ENCODE measurements at places on chromosomes 7 and 10. TPM values are rescaled to one million over a fixed set of nuclear protein-coding genes. Genes with fewer than 3 reads are reported as not detected.
A peak's percentile ranks its signal among the peaks of the same experiment; 100 is the strongest.

Gene BUD23
- polyA plus RNA-seq = 96.6 TPM

Gene PARD3
- 81.9 TPM for polyA plus RNA-seq

Gene STRIP2
- 5.7 TPM for polyA plus RNA-seq

- DNase-seq = no peak
Observed at GRCh38 chr7:28641752-28642545, 229.6 kb downstream of the CREB5 start.

DNA sequence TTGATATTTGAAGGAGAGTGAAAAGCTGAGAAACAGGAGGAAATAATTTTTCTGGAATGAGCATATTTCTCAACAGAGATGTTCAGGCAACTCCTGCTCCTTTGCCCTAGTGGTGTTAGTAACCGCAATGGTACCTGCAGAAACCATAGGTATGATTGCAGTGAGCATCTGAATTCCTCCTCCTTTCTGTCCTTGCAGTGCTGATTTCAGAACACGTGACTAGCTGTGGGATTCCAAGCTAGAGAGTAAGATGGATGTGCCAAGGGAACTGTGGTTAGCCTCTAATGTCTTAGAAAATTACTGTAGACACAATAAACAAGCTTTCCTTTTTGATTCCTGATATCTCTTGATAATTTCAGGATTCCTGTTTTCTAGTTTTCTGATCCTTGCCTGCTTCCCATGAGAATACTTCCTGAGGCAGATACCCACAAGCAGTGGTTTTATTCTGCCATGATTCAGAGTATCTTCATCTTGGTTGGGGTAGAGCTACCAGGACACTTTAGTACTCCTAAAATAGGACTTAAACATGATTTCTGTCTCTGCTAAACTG is 27.5 kb downstream of the LRGUK start:
- DNase-seq = no peak

GRCh38 chr7:148187471-148187870 is 403.1 kb upstream of the C7orf33 start:
- DNase-seq = no peak

DNA sequence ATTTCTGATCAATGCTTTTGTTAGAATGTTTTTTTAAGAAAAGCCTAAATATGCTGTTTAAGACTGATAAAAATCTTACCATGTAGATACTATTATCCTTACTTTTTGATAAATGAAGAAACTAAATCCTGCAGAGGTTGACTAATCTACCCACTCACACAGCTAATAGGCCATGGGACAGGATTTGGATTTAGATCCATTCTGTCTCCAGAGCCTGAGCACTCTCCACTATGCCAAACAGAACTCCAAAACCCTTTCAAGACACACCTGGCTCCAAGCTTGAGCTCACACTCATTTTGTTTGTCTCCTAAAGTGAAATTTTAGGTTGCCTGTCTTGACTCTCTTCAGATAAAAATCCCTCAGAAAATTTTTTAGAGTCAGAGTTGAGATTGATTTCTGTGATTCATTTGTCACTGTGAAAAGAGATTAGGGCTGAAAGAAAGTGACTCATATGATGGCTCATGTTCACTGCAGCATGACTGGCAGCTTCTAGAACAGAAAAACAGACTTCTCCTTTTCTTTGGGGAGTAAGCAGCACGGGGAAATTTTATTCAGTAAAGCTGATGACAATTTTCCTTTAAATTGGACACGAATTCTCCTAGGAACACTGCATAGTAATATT is 132.3 kb upstream of the POT1 start:
- no peak for DNase-seq

- DNase-seq = no peak
Observed at GRCh38 chr7:98429799-98430198, 28.9 kb upstream of the BAIAP2L1 start.

GRCh38 chr7:80147543-80148391 is 13.1 kb downstream of the GNAI1 start:
- peak; percentile 40 for DNase-seq

DNA sequence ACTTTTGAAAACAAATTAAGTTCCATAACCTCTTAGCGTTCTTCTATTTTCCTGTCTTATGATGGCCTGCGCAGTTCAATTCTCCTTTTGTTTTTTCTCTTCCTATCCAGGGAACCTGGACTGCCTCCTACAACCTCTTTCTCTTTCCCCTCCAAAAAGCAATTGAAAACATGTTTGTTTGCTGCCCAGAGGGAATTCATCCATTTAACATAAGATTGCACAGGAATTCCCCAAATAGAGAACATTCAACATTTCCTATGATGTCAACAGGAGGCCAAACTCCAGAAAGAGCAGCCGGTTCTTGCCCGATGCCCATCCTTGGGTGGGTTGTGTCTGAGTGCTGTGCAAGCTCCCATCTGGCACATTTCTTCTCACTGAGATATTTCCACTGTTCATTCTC is 94.2 kb upstream of the NRP1 start:
- DNase-seq = no peak

DNA sequence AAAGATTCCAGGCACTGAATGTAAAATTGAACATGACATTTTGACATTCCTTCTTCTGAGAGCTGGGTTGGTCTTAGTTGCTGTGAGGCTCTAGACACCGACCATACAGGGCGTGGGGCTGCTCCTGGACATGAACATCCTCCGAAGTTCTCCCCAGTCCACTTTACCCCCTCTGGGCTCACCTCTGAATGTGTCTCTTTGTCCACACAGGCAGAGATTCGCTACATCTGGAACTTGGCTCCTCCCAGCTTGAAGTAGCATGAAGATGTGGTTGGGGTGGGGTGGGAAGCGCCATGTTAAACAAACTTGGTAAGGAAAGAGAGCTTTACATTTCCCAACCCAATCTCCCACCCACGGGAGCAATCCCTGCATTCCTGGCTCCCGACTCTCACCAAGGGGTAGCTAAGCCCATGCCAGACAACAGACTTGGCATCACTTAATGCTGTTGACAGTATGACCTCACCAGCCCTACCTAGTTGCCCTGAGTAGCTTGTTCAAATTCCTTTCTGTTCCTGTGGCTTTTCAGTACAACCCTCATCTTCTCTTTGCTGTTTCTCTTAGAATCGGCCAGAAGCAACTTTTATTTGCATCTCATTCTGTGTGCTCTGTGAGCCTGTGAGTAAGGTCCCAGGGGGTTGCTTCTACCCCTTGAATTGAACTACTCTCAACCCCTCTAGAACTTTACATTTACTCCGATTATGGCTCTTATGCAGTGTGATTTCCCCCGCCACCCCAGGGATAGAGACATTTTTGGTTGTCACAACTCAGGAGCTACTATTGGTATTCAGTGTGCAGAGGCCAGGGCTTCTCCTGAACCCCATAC is 211.4 kb downstream of the SEC23IP start:
- no peak for DNase-seq

DNA sequence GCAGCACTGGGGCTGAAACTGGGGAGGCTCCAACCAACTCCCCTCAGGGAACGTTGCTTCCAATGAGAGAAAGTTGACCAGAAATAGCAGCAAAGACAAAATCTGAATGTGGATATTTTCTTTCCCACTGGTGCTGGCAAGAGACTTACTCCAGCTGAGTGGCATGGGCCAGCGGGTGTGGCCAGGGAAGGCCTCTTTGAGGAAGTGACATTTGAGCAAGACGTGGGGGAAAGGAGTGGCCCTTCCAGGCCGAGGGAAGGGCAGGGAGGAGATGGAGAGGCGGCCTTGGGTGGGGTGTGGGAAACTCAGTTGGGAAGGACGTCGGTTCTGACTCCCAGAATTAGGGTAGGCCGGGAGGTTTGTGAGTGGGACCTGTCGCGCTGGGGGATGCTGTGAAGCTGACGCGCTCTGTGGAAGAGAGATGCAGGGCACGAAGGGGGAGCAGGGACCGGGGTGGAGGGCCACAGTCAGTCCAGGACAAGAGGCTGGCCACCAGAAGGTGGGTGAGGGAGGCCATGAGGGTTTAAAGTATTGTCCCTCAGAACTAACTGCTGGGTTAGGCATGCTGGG is 96.7 kb upstream of the IKZF1 start:
- DNase-seq = no peak

- DNase-seq = no peak
Observed at GRCh38 chr7:149608168-149608567, 110.6 kb upstream of the ZNF746 start.

DNA sequence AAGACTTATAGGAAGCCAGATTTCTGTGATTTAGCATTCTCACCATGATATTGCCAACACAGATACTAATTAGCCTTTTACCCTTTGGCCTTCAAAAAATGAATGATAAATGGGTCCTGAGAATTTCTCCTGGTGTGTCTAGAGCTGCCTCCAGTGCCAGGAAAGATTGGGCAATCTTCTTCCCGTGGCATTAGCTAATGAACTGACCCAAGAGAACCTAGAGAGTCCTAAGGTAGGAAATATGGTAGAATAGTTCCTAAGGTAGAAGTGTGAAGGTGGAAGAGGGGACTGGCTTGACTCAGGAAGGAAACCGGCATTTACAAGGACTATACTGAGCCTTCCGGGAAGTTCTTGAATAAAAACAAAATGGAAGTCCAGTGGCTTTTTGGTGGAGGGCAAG is 133.1 kb downstream of the GFRA1 start:
- no peak for DNase-seq

Measured in left kidney (tissue), 8 donors.